Neural crest cell (in vitro differentiated cells): ENCODE measurements at places on chromosomes 1 and 21.
A peak's percentile ranks its signal among the peaks of the same experiment; 100 is the strongest.

DNA sequence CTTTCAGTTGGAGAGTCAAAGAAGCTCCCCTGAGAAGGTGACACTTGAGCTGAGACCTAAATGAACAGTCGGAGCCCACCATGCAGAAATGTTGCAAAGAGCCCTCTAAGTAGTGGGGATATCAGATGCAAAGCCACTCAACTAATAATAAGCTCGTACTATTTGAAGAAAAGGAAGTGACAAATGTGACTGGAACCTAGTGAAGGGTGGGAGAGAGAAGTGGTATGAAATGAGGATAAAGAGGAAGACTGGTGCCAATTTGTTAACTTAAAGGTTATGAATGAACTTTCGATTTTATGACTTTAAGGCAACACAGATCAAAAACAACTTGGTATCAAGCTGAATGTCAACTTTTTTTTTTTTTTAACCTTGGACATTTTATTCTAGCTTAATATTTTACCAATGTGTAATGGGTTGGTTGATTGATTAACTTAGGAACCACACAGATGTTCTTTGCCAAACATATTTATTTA is 14.7 kb downstream of the LYPLAL1 start:
- H3K27me3 ChIP-seq = no peaks in the 10 kb centered on the region
- no peak overlapping the region for H3K4me3 ChIP-seq
- H3K36me3 ChIP-seq = peaks cover 14% of the 10 kb centered on the region
- DNase-seq = no peak

DNA sequence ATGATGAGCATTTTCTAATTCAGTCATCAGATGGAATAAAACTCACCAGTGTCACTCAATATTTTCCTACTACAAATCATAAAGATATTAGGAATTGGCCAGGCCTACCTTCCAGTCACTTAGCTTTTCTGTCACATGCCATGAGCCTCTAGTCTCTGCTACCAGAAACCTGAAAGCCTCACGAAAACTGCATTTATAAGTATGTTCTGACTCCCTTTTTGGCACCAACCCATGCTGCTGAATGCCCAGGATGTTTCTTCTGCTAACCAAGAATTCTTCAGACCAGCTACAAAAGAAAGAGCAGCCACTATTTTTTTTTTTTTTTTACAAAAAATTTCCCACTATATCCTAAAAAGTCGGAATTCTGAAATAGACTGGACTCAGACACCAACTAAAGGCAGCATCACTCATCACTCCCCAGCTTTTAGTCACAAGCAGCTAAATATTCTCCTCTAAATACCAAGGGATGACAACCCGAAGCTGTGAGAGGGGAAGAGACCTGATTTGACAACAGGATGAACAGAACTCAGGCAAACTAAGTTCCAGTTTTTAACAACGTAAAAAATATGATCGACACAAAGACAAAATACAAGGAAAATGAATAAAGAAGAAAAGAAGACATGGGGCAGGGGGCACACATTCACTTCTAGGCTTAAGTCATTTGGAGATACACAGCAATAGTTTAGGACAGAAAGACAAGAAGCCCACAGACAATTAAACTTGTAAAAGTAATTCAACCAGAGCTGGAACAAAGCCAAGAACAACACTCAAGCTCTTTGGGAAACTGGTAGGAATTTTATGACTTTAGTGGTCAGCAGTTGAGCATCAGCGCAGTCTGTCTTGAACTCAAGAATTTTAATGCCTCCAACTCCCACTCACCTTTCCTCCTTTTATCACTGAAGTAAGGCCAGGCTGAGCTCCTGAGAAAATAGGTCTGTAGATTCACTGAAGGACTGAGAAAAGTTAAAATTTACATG is 1.7 kb downstream of the DCAF8 start:
- H3K27me3 ChIP-seq = peaks cover 12% of the 10 kb centered on the region
- peak overlapping the region; percentile 100 for H3K4me3 ChIP-seq
- DNase-seq = no peak
- no peaks in the 10 kb centered on the region for H3K36me3 ChIP-seq
- H3K27ac ChIP-seq = peak overlapping the region; percentile 4

GRCh38 chr1:169931795-169932231 is 38.1 kb upstream of the SCYL3 start:
- H3K27me3 ChIP-seq = no peaks in the 10 kb centered on the region
- no peak overlapping the region for H3K27ac ChIP-seq
- peaks cover 3% of the 10 kb centered on the region for H3K4me1 ChIP-seq
- DNase-seq = no peak

GRCh38 chr1:66431999-66432398 is 102.0 kb upstream of the SGIP1 start:
- no peak overlapping the region for H3K4me3 ChIP-seq
- no peak for DNase-seq
- H3K36me3 ChIP-seq = peaks cover 7% of the 10 kb centered on the region
- H3K27ac ChIP-seq = no peak overlapping the region
- H3K27me3 ChIP-seq = no peaks in the 10 kb centered on the region

DNA sequence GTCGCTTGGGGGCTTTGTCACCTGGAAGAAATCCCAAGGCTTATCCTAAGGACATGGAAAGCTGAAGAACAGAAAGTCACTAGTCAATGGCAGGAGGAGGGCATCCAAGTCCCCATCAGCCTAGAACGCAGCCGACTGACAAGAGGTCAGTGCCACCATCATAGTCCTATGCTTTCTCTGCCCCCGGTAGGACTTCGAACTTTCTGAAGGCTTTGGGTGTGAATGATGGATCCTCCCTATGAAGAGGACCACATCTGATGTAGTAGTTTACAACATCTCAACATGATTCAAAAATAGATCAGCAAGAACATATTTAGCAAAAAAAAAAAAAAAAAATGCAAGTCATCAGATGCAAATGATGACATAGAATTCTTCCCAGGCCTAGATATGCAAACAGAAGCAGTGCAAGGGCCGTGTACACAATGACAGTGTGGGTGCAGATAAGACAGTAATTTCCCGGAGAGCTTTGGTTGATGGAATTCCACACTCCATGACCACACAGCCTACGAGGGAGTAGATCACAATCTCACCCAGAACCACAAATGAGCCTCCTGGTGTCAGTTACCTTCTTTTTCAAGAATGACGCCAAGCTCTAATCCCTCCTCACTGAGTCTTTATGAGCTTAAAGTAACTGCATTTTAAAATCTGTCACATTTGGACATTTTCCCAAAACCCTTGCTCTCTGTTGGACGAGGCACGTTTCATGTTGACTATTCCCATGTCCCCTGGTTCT is 88.2 kb downstream of the PSMG1 start:
- no peaks in the 10 kb centered on the region for H3K36me3 ChIP-seq
- H3K27ac ChIP-seq = no peak overlapping the region
- H3K4me3 ChIP-seq = no peak overlapping the region
- no peak for DNase-seq
- H3K4me1 ChIP-seq = peaks cover 38% of the 10 kb centered on the region

DNA sequence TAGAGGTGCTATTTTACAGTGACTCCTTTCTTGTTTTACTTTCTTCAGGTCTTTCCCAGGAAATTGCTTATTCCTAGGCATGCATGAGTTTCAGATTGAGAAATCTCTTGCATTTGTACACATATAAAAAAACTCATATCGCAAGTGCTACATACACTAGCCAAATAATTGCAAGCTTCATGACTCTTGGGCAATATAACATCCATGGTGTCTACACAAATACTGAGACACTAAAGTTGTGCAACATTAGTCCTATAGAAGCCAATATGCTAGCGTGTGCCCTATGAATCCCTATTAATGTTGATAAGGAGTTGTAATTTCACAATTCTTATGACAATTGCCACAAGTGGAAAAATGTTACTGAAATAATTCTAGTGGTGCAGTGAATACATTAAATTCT is 591.0 kb downstream of the ADGRL2 start:
- no peaks in the 10 kb centered on the region for H3K36me3 ChIP-seq
- H3K4me1 ChIP-seq = peaks cover 35% of the 10 kb centered on the region
- DNase-seq = no peak
- H3K27ac ChIP-seq = no peak overlapping the region
- no peak overlapping the region for H3K4me3 ChIP-seq
